ENCODE measurements at places on chromosomes 16 and 17.

DNA sequence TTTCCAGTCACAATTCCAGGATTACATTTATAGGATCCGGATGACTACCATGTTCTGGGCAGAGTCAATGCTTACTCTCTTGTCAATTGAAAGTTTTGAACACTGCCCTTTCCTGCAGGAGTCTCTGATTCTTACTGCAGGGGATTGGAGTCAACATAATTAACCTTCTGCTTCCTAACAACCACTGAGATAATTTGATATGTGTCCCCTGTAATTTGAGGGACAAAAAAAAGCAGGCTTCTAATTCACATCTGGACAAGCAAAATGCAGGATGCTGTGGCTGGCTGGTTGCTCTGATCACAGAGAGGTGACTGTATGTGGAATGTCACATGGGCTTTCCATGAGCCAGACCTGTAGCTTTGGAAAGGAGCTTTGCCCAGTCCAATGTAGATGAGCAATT is 54.9 kb downstream of the PMP22 start:
- DNase-seq = no peak

DNA sequence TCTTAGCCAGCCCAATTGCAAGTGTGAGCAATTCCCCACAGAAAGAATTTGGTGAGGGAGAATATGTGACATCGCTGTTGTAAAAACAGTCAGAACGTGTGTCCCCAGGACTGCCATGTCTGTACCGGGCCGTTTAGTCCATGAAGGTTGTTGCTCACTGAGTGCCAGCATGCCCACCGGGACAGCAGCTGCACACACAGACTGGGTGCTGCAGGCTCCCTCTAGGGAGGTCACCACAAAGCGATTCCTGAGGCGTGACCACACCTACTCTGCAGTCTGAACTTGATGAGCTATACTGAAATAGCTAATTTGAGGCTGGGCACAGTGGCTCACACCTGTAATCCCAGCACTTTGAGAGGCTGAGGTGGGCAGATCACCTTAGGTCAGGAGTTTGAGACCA is 44.1 kb upstream of the ADORA2B start:
- no peak for DNase-seq

DNA sequence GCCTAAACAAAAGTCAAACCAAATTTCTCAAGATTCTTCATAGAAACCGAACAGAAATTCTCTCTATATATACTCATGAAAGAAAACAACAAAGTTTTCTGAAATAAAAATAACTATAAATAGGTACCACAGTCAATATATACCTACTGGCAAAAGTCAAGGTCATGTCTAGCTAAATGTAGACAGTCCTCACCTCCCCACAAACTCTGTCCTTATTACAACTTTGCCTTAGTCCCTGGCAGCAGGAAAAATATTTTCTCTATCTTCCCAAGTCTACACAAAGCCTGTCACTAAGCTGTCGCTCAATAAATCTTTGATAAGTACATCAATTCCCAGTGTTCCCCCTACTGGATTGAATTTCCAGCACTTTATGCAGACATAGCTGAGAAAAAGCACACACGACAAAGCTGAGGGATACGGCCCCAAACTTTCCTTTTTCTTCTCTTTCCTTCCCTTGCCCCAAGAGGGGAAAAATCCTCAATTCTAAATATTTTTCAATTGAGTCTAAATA is 2.7 kb downstream of the CFAP20 start:
- DNase-seq = no peak

DNA sequence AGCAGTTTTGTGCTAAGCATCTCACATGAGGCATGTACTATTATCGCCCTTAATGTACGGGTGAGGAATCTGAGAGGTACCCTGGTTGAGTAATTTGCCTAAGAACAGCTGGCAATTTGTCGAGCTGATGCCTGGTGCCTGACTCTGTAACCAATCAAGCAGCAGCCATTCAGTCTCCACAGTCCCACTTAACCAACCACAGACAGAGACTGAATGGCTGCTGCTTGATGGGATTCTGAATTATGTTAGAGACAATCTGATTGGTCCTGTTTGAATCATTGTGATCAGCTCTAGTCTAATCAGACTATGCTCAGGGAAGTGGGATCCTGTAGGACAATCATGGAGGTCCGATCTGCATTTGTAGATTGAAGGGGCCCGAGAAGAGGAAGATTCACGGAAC is 447.0 kb downstream of the SHISA9 start:
- no peak for DNase-seq

GRCh38 chr16:87376660-87377059 is 6.9 kb downstream of the FBXO31 start:
- DNase-seq = no peak

DNA sequence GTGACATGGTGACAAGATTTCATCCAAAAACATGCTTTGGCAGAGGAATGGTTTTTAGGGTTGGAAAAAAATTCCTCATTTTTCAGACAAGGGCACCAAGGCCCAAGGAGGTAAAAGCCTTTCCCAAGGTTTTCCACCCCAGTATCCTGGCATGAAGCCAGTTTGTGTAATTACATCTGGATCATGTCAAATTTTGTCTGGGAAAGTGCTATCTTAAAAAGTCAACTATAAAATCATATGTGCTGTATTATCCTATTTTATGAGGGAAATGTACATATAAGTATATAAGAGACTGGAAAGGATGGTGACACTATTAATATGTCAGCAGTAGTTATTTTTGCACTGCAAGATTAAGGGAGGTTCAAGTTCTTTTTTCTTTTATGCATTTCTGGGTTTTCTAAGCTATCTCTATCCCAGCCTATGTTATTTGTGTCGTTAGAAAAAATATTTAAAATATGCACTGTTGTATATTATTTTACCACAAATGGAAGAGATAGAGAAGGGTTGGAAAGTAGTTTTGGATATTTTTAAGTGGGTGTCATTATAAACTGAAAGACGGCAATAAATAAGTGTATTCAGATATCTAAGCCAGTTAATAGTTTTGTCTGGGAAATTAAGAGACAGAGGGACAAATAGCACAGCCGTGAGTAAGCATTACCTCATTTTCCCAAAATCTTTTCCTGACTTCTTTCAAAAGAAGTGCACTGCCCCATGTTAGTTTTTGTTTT is 13.5 kb upstream of the FBXO47 start:
- DNase-seq = no peak

GRCh38 chr16:57801809-57802340 is 416 bp downstream of the KIFC3 start:
- no peak for DNase-seq

DNA sequence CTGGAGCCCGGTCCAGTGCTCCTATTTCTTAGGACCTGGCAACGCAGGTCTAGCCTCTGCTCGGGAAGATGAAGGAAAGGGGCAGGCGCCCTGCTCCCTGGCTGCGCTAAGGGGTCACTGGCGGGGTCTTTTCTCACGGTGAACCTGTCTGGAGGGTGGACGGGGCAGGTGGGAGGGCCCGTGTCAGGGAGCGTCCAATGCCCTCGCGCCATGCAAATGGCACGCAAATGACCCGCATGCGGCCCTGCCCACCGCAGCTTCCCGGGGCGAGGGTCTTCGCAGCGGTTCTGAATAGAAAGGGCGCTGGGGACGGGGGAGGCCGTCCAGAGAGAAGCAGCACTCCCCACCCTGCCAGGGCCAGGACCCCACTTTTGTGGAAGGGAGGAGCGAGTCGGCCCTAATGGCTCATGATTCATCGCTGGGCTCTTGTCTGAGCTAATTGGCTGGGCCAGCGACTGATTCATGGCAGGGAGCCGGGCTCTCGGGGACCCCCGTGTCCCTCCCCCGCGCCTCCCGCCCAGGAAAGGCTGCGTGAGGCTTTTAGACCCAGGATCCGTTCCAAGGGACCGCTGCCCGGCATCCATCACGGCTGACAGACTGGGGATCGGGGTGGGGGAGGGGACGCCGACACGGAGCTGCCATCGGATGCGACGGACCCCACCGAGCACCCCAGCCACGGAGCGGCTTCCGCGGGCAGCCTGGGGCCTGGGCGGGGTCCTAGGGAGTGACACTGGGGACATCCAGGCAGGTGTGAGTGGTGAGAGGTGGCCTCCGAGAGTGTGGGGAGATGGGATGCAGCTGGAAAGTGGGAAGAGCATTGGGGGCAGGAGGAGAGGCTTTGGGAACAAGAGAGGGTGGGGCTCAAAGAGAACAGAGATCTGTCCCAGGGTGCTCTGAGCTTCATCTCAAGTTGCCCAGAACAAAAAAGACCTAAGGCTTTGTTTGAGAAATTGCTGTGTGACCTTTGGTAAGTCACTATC is 25.0 kb upstream of the NGFR start:
- DNase-seq = no peak

DNA sequence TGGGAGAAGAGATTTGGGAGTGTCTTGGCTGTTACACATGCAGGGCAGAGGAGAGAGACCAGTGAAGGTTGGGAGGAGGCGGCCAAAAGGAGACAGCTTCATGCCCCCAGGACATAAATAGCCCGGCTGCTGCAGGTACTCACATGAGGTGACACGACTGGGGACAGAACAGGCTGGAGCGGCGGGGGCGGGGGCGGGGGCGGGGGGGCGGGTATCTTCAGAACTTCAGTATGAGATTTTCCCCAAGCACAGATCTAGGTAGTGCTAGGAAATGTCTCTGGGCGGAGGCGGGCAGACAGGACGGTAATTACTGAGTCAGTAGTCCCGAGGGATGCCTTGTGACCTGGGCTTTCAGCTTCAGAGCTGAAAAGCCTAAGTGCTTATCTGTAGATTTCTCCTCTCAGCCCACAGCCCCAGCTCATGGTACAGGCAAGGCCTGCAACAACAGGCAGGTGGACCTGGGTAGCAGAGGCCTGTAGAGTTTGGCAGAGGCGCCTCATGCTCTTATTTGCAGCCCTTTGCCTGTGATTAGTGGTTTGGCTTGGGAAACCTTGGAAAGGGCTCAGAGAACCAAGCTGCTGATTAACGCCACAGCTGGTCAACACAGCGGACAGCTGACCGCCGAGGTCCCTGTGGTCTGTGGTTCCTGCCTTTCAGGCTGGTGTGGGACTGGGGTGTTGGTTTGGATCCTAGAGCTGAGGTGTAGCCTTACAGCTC is 24.5 kb downstream of the UNK start:
- DNase-seq = no peak

DNA sequence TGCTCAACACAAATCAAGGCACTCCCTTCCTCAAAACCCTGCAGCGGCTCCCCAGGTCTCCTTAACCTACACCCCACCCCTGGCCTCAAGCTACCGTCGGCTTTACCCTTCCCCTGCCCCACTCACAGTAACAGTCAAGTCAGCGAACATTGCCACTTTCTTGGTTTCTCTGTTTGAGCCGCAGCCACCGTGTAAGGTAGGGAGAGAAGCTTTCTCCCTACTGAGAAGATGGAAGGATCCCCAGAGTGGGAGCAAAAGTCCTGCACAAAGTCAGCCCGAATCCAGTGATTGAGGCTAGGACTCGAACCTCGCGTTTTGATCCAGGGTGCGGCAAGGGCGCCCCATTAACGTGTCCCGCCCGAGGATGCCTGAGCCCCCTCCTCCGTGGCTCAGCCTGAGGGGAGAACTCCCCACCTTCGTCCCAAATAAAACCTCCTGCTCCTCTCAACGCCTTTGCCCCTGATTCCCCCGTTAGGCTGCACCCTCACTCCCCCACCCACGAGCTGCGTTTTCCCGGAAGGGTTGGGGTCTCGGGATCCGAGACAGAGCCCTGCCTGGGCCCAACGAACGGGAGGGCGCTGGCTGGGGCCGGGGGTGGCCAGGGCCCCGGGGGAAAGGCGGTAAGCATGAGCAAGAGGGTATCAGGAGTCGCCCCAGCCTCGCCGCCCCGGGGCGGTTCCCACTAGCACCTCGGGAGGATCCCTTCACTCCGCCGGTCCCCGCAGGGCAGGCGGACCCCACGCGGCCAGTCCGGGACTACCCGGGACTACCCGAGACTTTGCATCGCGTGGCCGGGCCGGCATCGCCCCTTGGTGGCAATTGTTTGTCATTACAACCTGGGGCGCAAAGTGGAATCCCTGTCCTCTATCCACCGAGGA is 9.9 kb upstream of the NAGS start:
- no peak for DNase-seq

- no peak for DNase-seq
Measured at GRCh38 chr17:35257208-35257659, 14.4 kb downstream of the SLFN5 start.

DNA sequence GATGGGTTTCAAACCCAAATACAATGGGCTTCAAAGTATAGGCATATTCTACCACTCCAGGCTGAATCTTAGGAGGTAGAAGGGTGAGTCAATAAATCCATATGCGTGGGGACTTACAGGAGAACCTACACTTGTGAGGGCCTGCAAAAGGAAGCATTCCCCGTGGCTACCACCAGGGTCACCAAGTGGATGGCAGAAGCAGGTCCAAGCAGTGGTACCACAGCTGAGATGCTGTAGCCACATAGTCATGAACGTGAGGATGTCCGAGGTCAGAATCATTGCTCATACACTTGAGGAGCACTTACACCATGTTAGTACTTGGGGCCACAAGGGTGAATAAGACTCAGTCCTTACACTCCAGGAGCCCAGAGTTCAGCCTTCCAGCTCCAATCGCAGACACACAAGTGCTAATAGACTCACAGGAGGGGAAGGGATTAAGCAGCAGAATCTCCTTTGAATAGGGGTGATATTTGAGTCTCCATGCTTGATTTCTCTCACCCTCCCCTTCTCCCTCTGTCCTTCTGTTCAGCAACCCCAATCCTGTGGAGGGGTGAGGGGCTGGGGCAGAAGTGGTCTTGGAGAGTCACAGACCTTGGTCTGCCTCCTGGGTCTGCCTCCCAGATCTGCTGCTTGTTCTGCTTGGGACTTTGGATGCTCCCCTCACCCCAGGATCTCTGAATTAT is 42.5 kb upstream of the ASIC2 start:
- DNase-seq = no peak

Data from NCI-H510A (cell line).